ENCODE measurements at places on chromosomes 12 and 14.

GRCh38 chr12:131559517-131560516 lies 151.1 kb upstream of the SFSWAP start:
- DNase-seq, result no peak

GRCh38 chr12:75834591-75834990 lies 197.0 kb downstream of the PHLDA1 start:
- DNase-seq, result peak; percentile 64

- DNase-seq, result no peak
Observed at GRCh38 chr12:6460751-6461371, 9.0 kb downstream of the TAPBPL start.

GRCh38 chr14:106803379-106803778 lies 1277.0 kb downstream of the TMEM121 start:
- DNase-seq, result no peak

- no peak for DNase-seq
Observed at GRCh38 chr12:117161460-117162166, 28.7 kb downstream of the FBXO21 start.

GRCh38 chr12:77384941-77385340 lies 319.6 kb upstream of the E2F7 start:
- no peak for DNase-seq

GRCh38 chr12:107337346-107338095 lies 244.2 kb upstream of the CRY1 start:
- no peak for DNase-seq

GRCh38 chr12:11920231-11920630 lies 150.5 kb upstream of the BCL2L14 start:
- DNase-seq, result no peak

DNA sequence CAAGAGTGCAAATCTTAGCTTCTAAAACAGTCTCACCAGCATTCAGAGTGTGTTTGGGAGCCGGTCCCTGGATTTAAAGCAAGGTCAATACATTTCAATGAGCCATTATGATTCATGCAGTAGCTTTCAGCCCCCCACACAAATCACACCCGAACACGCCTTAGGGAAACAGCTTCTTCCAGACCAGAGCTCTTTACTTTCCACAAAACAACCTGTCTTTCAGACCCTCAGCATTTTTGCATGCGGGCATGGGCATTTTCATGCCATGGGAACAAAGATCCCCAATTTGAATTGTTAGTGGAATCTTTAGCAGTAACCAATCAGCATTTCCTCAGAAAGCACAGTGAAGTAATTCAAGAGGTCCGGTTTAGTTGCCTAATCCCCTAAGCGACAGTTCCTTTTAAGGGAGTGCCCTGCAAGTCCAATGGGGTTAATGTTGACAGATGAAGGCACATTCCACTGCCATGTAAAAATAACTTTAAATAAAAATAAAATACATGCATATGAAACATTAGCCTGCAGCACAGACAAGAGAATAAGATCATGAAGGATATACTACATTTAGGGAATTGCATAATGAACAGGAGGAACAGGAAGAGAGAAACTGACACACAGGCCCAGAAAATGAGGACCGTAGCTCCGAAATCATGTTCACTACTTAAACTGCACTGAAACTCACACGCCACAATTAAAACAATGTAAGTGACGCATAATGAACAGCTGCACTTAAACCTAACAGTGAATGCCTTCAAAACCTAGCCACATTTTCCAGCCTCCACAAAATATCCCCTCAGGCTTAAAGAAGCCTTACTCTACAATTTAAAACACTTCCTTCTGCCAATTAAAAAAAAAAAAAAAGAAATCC lies 4.0 kb downstream of the VPS37B start:
- DNase-seq, result no peak

DNA sequence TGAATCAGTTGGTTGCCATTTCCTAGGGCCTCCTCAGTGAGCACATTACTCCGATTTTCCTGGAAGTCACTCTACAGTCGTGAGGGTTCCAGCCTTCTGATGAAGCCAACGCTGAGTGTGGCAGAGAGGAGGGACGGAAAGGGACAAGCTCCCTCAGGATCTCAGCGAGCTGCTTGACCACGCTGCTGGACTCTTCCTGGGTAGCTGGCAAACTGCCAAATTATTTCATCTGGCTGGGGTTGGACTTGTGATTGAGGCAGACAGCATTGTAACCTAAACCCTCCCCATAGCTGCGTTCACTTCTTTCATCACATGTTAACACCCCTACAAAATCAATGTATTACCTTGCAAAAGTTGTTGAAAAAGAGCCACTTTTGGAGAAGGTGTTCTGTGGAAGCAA lies 69.6 kb upstream of the CHST11 start:
- DNase-seq, result no peak

GRCh38 chr14:103169954-103170353 lies 46.7 kb downstream of the TNFAIP2 start:
- no peak for DNase-seq

DNA sequence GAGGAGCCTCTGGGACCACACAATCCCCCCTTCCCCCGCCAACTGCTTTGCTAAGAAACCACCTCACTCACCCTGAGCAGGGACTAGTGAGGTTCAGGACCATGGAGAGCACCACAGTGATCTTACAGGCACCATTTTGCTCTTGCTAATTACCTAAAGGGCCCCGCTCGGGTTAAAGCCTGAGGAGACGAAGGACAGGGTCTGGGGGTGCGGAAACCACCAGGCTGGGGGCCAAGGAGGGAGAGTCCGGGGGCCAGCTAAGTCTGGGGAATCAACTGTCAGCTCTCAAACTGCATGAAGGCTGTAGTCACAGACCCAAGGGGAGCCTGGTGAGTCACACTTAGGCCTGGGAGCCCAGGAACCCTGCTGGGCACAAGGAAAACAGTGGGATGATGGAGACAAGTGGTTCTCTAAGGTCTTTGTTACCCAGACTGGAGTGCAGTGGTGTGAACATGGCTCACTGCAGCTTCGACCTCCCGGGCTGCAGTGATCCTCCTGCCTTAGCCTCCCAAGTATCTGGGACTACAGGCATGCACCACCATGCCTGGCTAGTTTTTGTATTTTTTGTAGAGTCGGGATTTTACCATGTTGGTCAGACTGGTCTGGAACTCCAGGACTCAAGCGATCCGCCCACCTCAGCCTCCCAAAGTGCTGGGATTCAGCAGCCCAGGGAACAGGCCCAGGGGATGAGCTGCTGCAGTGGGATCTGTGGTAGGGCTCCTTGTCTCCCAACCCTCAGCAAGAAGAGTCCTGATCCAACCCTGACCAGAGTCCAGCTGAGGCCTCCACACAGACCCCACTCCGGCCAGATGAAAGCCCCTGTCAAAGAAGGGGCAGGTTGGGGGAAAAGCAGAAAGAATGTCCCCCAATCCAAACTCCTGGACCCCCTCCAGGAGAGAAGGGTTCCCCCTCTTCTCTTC lies 98.8 kb downstream of the CALM1 start:
- DNase-seq, result no peak

DNA sequence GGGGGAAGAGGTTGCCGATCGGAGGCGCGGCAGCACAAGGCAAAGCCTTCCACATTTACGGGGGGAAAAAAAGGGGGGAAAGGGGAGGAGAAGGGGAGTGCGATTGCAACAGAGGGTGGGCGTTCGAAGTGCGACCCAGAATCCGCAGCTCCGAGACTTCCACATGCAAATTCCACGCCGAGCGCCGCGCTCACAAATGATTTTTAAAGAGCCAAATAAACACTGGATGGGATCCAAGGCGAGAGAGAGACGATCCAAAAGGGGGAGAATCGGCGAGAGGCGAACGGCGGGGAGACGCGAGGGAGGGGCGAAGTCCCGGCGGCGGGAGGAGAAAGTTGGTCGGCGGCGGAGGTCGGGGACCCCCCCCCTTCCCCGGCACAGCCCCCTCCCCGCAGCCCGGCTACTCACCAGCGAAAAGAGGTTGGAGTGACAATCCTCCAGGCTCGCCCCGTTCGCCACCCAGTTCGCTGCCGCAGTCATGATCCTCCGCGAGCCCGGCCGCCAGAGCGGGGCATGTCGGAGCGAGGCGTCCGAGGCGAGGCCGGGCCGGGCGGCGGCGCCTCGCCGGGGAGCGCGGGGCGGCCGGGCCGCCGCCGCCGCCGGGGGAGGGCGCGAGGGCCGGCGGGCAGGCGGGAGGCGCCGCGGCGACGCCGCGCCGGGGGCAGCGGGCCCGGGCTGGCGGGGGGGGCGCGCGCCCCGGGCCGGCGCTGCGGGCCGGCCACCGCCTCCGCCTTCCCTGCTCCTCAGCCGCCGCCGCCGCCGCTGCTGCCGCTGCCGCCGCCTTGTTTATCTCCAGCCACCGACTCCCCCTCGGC lies 634 bp downstream of the MED13L start:
- peak; percentile 68 for DNase-seq

DNA sequence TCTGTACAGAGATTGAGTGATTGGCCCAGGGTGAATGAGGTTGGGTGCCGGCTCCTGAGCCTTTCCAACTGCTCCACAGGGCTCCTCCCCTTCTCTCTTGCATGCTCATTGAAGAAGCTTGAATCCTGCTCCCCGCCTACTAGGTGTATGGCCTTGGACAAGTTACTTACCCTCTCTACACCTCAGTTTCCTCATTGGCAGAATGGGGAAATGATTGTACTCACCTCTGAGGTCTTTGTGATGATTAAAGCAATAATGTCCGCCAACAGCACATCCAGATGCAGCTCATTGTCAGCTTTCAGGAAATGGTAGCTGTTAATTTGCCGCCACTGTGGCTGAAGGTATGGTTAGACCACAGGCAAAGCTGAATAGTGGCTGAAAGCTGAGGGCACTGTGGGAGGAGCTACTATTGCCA lies 174.1 kb downstream of the CRADD start:
- no peak for DNase-seq

DNA sequence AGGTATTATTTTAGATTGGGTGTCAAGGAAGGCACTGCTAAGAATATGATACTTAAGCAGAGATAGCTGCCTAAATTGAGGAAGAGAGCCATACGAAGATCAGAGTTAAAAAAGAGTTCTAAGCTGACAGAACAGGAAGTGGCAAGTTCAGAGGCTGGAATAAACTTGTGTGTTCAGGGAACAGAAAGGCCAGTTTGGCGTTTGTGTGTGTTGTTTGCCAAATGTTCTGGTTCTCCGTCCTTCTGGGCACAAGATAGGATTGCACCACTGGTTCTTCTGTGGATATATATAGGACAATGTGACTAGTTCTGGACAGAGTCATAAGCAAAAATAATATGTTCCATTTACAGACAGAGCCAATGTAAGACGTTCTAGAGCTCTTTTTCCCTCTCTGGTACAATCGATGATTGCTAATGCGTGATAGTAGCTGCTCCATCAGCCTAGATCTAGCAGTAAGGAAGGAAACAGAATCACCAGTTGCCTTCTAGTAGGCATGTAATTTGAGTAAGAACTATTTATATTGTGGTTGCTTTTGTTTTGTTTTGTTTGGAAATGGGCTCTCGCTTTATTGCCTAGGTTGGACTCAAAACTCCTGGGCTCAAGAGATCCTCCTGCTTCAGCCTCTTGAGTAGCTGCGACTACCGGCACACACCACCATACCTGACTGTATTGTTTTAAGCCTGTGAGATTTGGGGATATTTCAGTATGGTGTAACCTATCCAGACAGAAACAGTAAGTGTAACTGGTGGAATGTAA lies 7.4 kb downstream of the BBS10 start:
- no peak for DNase-seq

DNA sequence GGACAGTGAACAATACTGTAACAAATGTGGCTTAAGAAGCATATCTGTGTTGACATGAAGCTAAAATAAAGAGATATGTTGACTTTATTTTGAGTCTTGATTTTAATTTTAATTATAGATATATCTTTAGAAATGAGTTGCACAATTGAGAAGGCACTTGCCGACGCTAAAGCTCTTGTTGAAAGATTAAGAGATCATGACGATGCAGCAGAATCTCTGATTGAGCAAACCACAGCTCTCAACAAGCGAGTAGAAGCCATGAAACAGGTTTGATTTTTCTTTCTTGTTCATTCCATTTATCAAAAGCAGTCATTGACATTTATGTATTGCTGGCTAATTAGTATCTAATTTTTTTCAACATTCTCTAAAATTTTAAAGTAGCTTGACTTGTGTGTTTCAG lies 15.8 kb downstream of the FGFR1OP2 start:
- DNase-seq, result no peak

GRCh38 chr12:62372134-62372533 lies 94.5 kb upstream of the MON2 start:
- DNase-seq, result no peak

DNA sequence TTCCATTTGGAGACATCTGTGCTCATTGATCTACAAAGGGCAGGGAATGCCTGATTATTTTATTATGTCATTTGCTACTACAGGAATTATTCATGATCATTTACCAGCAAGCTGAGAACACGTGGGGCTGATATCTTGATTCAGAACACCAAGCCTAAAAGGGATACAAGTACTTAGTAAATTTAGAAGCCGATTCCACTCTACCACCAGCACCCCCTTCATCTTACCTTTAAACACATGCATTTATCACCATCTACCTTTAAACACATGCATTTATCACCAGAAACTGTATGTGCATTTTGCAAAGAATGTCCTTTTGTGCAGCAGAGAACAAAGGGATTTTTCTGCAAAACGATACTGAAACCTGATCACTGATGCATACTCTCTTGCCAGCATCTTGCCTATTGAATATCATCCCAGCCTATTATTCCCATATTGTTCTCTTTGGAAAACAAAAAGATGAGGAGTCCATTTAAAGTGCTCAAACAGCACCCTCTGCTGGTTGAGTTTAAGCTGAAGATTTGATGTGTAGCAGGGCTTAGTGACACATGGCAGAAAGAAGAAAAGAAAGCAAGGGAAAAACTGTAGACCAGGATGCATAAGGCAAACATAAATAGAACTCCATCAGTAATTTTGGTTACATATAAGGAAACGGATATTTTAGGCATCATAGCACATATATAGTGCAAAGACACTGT lies 132.6 kb upstream of the PLEKHG7 start:
- DNase-seq, result peak; percentile 69

GRCh38 chr12:12290206-12290605 lies 23.4 kb upstream of the LRP6 start:
- DNase-seq, result no peak

DNA sequence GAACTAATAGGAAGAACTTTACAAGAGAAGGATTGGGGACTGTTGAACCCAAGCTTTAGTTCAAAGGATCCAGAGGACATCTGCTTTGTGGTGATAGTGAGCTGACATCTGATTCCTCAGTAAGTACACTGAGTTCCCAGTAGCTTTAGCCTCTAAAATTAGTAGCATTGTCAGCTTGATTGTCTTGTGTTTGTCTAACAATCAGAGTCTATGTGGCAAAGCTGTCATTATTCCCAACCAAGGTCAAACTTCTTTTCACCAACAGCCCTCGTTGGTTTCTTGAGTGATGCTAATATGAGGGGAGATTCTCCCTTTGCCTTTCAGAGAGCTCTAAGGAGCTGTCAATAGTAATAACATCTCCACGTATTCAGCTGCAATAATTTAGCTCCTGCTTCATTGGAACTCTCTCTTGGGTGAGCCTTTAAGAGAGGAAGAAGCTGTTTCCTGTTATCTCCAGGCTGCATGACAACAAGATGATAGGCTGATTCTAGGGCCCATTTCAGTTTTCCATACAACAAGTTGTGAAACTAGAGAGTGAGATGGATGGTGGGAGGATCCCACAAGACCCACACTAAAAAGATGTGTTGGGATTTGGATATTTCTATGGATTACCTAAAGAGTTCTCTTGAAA lies 46.7 kb downstream of the TGFB3 start:
- no peak for DNase-seq

- DNase-seq, result no peak
Observed at GRCh38 chr12:127742231-127742630, 524.7 kb upstream of the TMEM132C start.

All from NCI-H446 (cell line).